ENCODE measurements at places on chromosomes 1 and 21.
A peak's percentile ranks its signal among the peaks of the same experiment; 100 is the strongest.

GRCh38 chr21:27975514-27975913, 1008.6 kb upstream of the ADAMTS5 start:
- no peak for DNase-seq

DNA sequence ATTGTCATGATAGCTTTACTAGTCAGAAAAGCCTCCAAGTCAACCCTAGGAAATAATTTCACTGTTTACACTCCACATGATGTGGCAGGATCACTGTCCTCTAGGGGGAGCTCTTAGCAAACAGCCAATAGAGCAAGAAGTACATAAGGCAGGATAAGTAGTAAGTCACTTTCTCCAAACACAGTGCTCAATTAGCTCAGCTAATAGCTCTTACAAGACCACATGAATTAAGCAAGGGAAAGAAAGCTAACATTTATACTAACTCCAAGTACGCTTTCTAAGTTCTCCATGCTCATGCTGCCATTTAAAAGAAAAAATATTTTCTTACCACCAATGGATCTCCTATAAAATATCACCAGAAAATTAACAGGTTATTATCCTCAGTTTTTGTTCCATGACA, 66.9 kb upstream of the LRIF1 start:
- DNase-seq = peak; percentile 69

DNA sequence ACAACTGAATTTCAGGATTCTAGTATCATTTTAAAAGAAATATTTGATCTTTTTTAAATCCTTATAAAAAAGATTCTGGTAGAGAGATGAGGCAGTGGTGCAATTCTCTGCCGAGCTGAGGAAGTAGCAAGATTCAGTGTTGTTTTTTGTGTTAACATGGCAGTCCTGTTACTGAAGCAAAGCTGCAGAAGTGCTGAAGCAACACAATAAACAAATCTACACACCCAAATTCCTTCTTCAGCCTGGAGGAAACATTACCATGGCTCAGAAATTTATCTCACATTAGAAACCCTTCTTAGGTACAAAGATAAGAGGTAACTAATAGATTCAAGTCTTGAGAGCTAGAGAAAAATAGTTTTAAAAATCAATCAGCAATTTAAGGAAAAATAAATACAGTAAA, 216.0 kb downstream of the DENND1B start:
- DNase-seq = no peak

DNA sequence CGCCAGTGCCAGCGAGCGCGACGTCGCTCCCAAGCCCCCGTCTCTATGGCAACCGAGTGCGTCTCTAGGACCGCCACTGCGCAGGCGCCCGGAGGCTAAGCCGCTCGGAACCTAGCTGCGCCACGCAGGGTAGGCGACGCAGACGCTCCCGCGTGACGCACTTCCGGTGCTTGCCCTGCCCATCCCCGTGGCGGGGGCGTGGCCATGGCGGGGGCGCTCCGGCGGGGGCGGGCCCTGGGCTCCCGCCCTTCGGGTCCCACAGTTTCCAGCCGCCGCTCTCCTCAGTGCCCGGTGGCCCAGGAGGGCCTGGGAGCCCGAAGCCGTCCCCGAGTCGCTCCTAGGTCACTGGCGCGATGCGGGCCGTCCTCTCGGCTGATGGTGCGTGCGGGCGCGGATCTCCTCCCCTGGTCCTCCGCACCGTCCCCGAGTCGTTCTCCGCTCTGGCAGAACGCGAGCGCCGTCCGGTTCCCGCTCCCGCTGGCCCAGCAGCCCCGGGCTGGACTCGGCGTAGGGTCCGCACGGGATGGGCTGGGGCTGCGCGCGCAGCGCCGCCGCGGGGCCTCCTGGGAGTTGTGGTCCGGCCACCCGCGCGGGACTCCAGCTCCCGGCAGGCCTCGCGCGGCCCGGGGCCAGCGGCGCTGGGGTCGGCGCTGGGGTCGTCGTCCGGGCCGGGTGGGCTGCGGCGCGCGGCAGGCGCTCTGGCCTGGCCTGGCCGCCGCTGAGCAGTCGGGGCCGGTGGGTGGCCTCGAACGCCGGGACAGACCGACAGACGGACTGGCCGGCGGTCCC, at the start of gene MIB2:
MIB2 (plus strand) TSS at position 245 of the 789 bp plus-strand sequence. CDS start 7,953 bp downstream, outside the sequence.
- peak; percentile 93 for DNase-seq

GRCh38 chr1:45400049-45400448, 59.8 kb upstream of the MUTYH start:
- no peak for DNase-seq

DNA sequence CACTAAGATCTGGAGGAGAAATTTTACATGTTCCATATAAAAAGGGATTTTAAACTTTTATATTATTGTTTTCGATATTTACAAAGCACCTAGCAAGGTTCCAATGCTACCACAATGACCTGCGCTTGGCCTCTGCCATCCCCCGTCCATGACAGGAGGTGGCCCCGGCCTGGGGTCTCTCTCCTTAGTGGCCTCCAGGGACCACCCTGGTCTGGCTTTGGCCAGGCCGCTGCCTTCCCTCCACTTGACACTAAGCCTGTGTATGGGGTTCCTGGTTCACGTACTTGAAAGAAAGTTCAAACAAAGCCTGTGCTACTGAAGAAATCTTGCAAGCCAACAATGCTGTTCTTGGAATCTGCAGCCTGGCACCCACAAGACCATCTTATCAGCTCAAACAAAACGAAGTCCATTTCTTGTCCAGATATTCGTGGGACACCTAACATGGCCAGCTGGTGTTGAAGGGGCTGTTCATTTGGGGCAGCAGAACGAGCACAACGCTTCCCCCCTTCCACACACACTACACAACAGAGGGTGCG, 12.8 kb downstream of the PRDM15 start:
- DNase-seq = no peak

GRCh38 chr1:61743716-61744580, 1.7 kb downstream of the PATJ start:
- no peak for DNase-seq

DNA sequence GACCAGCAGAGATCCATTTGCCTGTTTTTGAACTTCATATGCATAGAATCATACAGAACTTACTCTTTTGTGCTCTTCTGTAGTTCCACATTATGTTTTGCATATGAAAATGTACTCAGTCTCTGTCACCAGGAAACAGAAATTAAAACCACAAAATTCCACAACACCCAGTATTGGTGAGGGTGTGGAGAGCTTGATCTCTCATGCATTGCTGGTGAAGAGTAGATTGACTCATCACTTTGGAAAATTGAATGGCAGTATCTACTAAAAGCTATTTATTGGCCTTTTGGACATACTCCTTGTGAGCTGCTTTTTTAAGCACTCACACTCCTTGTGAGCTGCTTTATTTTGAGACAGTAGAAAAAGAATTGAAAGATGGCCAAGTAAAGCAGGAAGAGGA, 43.3 kb downstream of the VTCN1 start:
- DNase-seq = no peak

DNA sequence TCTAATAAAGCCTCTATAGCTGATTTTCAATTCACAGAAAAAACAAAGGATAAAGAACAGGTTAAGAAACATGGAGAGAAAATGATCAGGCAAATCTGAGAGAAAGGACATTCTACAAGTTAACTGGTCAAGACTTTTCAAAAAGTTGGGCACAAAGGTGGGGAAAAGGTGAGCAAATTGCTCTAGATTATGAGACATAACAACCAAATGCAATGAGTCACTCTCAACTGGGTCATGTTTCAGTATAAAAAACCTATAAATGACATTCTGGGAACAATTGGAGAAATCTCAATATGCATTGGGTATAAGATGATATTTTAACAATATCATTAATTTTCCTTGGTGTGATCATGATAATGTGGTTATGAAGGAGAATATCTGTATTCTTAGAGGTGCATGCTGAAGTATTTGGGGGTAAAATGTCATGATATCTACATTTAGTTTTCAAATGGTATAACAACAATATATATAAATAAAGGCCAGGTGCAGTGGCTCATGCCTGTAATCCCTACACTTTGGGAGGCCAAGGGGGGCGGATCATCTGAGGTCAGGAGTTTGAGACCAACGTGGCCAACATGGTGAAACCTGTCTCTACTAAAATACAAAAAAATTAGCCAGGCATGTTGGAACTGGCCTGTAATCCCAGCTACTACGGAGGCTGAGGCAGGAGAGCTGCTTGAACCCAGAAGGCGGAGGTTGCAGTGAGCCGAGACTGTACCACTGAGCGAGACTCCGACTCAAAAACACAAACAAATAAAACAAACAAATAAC, 27.0 kb downstream of the ANKRD13C start:
- DNase-seq = no peak

DNA sequence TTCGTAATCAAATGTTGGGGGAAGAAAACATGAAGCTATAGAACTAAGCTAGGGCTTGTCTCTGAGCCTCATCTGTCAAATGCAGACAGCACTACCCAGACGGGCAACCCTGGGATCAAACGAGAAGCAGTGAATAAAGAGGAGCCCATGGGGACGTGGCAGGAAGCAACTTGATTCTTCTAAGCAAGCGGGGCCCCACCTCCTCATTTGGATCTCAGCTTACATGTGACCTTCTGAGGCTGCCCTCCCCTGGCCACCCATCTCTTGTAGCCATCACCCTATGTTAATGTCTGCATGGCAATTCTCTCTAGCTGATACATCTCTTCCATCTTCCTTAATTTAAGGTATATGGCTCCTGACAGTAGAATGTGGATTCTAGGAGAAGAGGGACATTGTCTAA, 171.3 kb downstream of the IGSF21 start:
- DNase-seq = no peak

- DNase-seq = peak; percentile 66
Observed at GRCh38 chr1:28417441-28417922, 47.9 kb downstream of the PHACTR4 start.

- DNase-seq = peak; percentile 86
Observed at GRCh38 chr1:222454782-222455181, 93.1 kb downstream of the HHIPL2 start.

- DNase-seq = no peak
Observed at GRCh38 chr1:77038000-77038399, 170.7 kb downstream of the ST6GALNAC5 start.

DNA sequence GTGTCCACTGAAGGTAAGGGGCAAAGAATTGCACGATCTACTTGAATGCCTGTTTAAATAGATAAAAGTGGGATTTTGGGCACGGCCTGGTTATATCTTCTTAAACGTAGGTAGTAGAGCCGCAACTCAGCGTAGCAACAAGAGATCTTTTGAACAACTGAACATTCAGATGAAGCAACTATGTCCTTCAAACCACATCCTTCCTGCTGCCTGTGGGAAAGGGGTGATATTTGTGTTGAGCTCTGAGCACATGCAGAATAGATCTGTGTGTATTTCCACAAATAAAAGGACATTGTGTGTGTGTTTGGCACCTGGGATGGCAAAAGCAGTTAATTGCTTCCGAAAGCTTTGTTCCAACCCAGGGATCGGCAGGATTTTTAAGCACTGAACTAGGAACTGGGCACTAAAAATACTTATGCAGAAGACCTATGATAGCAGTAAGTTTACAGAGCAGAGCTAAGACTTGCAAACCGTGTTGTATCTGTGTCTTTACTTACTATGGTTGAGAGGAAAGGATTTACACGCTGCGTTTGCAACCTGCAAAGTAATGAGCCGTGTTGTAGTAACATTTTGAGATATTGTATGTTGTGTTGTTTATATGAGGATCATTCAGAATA, 333.4 kb downstream of the CHRM3 start:
- no peak for DNase-seq

DNA sequence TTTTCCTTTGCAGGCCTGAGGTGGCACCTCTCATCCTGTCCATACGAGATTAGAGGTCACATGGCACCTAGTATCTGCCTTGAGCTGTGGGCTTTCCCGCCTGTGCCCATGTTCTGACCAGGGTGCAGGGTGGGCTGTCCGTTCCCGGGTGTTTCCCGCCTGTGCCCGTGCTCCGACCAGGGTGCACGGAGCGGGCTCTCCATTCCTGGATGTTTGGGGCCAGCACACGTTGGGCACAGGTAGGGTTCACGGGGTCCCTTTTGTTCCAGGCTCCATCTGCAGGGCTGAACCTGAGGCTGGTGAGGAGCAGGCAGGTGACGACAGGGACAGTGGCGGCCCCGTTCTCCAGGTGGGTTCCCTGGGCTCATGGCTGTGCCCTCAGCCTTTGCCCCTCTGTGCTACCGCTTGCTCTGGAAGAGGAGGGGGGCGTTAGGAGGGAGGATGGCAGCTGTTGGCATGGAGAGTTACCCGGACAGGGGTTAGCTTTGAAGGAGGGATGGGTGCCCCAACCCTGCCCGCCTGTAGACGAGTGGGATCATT, 10.0 kb downstream of the RRP1 start:
- no peak for DNase-seq

DNA sequence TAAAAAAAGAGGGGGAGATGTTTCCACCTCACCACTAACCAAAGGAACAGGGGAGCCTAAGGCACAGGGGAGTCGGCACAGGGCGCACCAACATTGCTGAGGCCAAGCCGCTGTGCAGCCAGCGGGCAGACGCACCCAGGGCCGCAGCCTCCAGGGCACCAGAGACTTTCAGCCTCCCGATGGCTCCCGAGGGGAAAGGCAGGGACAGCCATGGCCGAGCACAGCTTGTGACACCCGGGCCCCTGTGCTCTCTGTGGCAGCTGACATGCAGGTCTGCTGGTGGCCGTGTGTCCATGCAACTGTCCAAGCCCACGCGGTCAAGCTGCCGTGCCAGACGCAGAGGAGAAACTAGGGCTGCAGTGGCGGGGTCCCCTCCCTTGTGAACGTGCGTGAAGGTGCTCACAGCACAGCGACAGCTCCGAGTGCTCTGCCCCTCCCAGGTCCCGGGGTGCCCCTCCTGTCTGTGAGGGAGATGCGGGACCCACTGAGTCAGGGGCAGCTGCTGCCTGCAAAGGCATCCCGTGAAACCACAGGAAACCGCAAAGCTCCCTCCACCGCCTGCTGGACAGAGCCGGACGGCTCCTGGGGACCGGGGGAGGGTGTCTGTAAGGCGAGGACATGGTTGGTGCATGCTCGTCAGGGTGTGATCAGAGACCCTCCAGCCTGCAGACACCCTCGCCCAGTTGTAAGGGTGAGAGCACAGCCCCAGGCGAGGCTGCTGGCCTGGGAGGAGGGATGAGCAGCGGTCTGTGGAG, 2.5 kb downstream of the KRTAP10-11 start:
- no peak for DNase-seq

GRCh38 chr1:219784660-219785381, 143.5 kb downstream of the SLC30A10 start:
- DNase-seq = peak; percentile 15

DNA sequence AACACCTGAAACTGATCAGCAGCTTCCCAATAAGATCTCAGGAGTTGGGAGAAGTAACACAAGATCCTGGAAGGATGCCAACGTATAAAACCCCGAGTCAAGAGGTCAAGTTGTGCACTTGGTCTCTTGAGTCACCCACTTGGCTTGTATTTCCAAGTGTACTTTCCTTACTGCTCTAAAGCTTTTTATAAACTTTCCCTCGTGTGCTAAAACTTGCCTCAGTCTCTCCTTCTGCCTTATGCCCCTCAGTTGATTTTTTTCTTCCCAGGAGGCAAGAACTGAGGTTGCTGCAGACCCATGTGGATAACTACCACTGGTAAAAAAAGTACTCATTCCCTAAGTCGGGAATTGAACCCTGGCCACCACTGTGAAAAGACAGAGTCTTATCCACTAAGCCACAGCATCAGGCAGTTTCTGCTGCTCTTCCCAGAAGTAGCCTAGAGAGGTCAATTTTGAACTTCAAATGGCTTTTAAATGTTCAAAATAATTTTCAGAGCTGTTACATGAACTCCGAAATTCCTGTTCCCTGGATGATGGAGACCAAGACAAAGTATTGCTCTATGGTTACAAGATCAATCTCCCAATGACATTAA, 28.9 kb downstream of the ITLN2 start:
- no peak for DNase-seq
